ENCODE measurements at places on chromosomes 7 and 10. TPM values are rescaled to one million over a fixed set of nuclear protein-coding genes. Genes with fewer than 3 reads are reported as not detected.
A peak's percentile ranks its signal among the peaks of the same experiment; 100 is the strongest.

DNA sequence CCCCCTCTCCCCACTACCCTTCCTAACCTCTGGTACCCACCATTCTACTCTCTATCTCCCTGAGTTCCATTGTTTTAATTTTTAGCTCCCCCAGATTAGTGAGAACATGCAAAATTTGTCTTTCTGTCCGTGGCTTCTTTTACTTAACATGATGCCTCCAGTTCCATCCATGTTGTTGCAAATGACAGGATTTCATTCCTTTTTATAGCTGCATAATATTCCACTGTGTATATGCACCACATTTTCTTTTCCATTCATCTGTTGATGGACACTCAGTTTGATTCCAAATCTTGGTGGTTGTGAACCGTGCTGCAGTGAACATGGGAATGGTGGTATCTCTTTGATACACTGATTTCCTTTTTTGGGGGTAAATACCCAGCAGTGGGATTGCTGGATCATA, 22.0 kb downstream of the DENND10 start:
- no peak for DNase-seq

GRCh38 chr7:150406567-150407421, 27.7 kb downstream of the ZNF775 start:
- no peak for DNase-seq

GIMAP4 gene
- total RNA-seq = 37.9 TPM

- DNase-seq = no peak
Measured at GRCh38 chr7:26038201-26038990, 113.6 kb upstream of the NFE2L3 start.

NEUROD6 gene
- total RNA-seq = not detected

RET gene
- total RNA-seq = 2.5 TPM

- DNase-seq = no peak
Measured at GRCh38 chr7:109246330-109247077, 676.8 kb downstream of the DNAJB9 start.

NUTM2E gene
- not detected for total RNA-seq

- no peak for DNase-seq
Measured at GRCh38 chr10:58701405-58702135, 188.9 kb downstream of the BICC1 start.

GRCh38 chr10:5622186-5622960, 44.0 kb downstream of the ASB13 start:
- DNase-seq = peak; percentile 38

ZNF804B gene
- not detected for total RNA-seq

- DNase-seq = no peak
Measured at GRCh38 chr7:22632674-22633073, 94.3 kb upstream of the IL6 start.

GRCh38 chr7:153087498-153087897, 327.9 kb downstream of the ACTR3B start:
- no peak for DNase-seq

- no peak for DNase-seq
Measured at GRCh38 chr10:132667342-132668047, 118.5 kb downstream of the NKX6-2 start.

GRCh38 chr10:102644646-102645387, 538 bp downstream of the TRIM8 start:
- DNase-seq = peak; percentile 93

- no peak for DNase-seq
Measured at GRCh38 chr7:10874666-10875065, 99.0 kb upstream of the PHF14 start.
